ENCODE measurements at places on chromosomes 6 and 20. TPM values are rescaled to one million over a fixed set of nuclear protein-coding genes. Genes with fewer than 3 reads are reported as not detected.

DNA sequence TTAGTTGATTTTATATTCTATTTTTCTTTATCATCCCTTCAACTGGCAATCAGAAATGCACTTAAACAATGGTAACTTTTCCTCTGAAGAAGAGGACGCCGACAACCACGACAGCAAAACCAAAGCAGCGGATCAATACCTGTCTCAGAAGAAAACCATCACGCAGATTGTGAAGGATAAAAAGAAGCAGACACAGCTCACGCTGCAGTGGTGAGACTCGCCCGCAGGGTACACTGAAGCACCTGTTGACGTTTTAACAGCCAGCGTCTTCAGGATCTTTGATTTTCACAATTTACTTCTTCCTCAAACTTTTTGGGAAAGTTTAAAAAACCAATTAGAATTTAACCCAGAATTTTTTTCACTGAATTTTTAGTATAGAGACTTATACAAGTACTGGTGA lies 701 bp downstream of the RFX6 start:
- DNase-seq = no peak

The HLA-DMA gene
- 8.2 TPM for polyA plus RNA-seq

DNA sequence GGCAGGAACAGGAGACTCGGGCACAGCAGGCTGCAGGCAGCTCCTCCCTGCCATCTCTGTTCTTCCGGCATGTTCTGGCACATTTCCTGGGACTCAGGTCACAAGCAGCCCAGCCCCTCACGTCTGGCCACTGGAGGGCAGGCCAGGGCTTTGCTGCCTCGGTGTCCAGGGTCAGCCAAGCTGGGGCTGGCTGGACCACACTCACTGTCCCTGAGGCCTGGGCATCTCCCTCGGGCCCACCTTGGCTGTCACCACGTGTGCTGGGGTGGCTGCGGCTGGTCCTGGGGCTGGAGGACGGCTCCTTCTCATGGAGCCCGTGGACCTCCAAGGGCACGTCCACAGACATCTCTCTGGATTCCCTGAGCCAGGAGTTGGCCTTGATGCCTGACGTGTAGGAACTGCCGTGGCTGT lies 18.5 kb downstream of the FRMD1 start:
- DNase-seq = peak; percentile 16

- DNase-seq = no peak
Observed at GRCh38 chr20:34461779-34462087, 54.5 kb upstream of the DYNLRB1 start.

- no peak for DNase-seq
Observed at GRCh38 chr6:130827247-130828149, at the start of gene SMLR1. SMLR1 (plus strand) TSS chr6:130827406; CDS start chr6:130827414, 8 bp downstream.

The NRSN2 gene
- polyA plus RNA-seq = 43.3 TPM
